ENCODE measurements at places on chromosomes 2 and 18. TPM values are rescaled to one million over a fixed set of nuclear protein-coding genes. Genes with fewer than 3 reads are reported as not detected.
A peak's percentile ranks its signal among the peaks of the same experiment; 100 is the strongest.

- DNase-seq: no peak
Observed at GRCh38 chr2:134663451-134664450, 55.0 kb downstream of the TMEM163 start.

GRCh38 chr2:16652296-16653082 is 13.1 kb downstream of the CYRIA start:
- DNase-seq: no peak

DNA sequence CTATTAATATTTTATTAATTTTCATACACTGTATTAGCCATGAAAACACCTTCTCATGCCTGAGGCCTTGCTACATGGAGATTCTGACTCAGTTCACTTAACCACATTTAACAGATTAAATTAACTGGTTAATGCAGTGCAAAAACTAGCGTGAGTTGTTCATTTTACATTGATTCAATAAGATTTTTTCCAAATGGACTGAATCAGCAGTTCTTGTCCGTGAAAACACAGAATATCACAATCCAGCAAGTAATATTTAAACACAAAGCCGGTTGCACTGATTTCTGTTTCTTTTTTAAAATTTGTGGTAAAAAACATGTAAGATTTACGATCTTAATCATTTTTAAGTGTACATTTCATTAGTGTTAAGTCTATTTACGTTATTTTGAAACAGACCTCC is 118.2 kb upstream of the THUMPD2 start:
- DNase-seq: no peak

The SULT1C3 gene
- not detected for total RNA-seq

The MORN2 gene
- total RNA-seq: 12.6 TPM

DNA sequence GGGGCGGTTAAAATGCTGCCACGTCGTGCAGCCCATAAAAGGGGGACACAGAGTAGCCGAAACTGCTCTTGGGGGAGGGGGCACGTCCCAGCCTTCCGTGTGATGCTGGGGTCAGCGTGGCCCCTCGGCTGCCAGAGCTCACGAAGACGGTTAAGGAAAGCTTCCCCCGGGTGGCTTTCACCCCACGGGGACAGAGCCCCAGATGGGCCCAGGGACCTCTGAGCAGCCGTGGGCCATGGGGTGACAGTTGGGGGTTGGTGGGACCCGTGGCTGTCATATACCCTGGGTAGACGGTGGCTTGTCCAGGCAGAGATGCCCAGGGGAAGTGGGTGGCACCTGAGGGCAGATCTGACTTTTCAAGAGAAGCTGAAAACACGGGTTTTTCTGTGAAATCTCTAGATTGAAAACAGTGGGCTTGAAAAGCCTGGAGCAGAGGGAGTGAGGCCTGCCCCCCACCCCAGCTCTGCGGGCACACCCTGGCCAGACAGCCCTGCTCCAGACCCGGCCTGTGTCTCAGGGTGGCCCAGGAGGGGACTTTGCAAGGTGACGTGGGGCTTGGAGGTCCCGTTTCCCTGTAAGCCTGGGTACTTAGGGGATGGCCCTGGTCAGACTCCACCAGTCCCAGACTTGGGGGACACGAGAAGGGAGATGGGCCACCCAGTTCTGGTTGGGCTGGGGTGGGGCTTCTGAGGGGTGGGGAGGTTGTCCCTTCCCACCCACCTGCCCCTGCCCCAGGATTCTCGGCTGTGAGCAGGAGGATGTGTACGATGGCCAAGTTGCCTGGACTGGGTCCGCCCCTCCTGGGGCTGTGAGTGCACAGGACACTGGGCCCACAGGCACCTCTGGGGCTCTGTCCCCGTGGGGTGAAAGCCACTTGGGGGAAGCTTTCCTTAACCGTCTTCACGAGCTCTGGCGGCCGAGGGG is 652 bp downstream of the NEU4 start:
- peak; percentile 70 for DNase-seq

GRCh38 chr18:46379323-46379950 is 275.3 kb downstream of the HAUS1 start:
- DNase-seq: no peak

DNA sequence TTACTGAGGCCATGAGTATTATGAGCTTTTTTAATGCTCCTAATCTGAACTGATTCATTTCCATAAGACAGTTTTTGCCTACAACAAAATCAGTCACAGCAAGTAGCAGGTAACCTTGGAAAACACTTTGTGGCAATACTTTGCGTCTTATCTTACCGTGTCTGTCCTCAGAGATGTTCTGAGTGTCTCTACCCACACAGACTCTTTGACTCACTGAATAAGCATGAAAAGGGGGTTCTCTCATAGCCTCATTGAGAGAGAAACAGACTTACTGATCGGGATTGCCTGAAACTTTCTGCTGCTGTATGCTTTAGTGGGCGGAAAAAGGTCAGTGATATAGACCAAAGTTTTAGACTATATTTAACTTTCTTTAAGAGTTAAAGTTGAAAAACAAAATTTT is 92.6 kb downstream of the MYL12B start:
- DNase-seq: no peak

DNA sequence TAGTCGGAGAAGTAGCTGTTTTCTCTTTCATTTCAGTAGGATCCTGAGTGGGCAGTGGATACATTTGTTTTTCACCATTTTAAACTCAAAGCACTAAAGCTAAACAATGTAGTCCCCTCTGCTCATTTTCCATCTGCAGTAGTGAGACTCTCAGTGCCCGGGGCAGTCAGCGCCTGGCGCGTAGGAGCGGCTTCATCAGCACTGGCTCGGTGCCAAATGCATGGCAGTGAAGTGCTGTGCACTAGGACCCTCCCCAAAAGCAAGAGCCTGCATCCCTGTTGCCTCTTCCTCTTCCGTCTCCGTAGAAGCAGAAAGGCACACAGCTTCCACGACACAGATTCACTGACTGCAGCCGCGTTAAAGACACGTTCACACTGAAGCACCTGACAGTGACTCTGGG is 19.0 kb upstream of the ESPNL start:
- DNase-seq: no peak

GRCh38 chr2:28428486-28428885 is 35.8 kb downstream of the FOSL2 start:
- DNase-seq: no peak

DNA sequence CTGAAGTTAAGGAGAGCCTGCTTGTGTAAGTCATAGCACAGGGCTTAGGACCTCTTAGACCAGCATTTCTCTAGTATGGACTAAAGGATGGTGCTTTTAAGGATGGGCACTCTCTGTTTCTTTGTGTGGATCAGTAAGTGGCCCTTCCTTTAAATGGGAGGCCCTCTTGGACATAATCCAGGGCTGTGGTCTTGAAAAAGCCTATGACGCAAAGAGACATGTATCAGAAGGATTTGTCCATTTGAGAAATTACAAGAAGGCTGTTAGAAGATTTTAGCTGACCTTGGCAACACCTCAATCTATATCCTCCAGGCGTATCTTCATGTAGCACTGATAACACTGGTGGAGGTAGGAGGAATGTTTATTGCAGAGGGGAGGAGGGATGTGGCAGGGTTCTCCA is 79.2 kb downstream of the PRPF40A start:
- no peak for DNase-seq

The GCG gene
- total RNA-seq: not detected

The KCNE4 gene
- 1.7 TPM for total RNA-seq

GRCh38 chr2:235564066-235564465 is 70.2 kb downstream of the AGAP1 start:
- DNase-seq: no peak

The PARD6G gene
- 1.3 TPM for total RNA-seq

The NT5DC4 gene
- total RNA-seq: not detected
